ENCODE measurements at places on chromosomes 1 and 21. TPM values are rescaled to one million over a fixed set of nuclear protein-coding genes. Genes with fewer than 3 reads are reported as not detected.

- H3K4me1 ChIP-seq = no peaks in the 10 kb centered on the region
- no peaks in the 10 kb centered on the region for H3K36me3 ChIP-seq
- no peak overlapping the region for H3K4me3 ChIP-seq
- DNase-seq = no peak
Observed at GRCh38 chr1:29646161-29646775, 409.9 kb downstream of the PTPRU start.

DNA sequence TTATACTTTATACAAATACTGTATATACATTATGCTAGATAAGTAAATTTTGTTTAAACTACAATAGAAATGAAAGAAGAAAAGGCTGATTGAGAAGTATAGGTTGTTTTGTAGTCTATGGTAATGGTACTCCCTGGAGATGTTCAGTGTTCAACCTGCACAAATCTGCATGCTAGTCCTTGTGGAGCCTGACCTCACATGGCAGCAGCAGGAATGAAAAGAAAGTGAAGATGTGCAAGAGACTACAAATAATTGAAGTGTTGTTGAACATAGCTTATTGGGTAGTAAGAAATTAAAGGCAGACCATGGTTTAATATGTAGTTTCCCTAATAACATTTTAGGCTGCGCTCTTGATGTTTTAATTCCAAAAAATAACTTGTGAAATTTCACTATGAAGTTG is 201.2 kb downstream of the TGFB2 start:
- no peaks in the 10 kb centered on the region for H3K4me1 ChIP-seq
- no peaks in the 10 kb centered on the region for H3K36me3 ChIP-seq
- H3K27me3 ChIP-seq = no peaks in the 10 kb centered on the region
- H3K4me3 ChIP-seq = no peak overlapping the region

DNA sequence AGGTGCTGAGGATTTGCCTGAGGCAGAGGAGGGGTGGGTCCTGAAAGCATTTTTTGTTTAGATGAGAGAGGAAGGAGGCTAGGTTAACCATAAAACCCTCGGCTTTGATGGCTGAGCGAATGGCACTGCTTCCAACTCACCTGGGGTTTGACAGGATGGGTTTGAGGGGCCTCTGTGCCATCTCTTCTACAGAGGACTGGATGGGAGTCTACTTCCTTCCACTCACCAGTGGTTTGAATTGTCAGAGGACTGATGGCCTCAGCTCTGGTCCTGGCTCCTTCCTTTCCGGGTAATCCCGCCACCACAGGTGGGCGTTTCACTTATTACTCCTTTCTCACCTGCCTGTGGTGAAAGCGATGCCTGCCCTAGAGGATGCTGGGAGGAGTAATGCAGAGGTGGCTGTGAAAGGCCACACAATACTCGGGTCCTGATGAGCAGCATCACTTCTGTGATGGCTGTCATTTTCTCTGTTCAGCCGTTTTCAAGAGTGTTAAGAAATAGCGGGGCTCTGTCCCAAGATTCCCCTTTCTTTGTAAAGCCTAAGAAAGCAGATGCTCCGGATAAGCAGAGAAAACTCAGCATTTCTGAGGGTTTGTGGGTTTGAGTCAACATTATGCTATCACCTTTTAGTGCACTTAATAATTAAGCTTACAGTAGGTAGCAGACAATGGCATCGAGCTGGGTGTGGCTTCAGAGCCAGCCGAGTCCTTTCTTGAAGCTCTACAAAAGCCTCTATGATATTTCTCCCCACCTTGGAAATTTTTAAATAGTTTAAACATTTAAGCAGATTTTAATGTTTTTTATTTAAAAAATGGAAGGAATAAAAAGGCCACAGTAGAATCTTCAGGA is 220.7 kb downstream of the HLX start:
- peaks cover 5% of the 10 kb centered on the region for H3K4me1 ChIP-seq
- no peak overlapping the region for H3K27ac ChIP-seq
- no peaks in the 10 kb centered on the region for H3K27me3 ChIP-seq
- no peaks in the 10 kb centered on the region for H3K36me3 ChIP-seq
- H3K4me3 ChIP-seq = no peak overlapping the region

DNA sequence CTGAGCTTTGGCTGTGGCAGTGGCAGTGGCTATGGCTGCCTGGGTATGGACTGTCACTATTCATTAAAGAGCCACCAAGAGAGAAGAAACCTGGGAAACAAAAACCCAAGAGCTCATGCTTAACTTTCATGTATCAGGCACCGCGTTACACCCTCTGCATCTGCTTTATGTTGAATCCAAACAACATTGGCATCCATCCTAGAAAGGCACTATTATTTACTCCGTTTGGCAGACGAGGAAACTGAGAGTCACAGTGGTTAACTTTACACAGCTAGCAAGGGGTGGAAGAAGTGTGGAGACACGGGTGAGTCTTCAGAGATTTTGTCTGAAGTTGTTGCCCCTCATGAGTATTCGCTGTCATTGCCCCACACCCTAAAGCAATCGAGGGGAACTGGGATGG is 63.8 kb downstream of the PLXNA2 start:
- H3K4me1 ChIP-seq = peaks cover 62% of the 10 kb centered on the region
- no peak overlapping the region for H3K27ac ChIP-seq
- no peak for DNase-seq
- H3K4me3 ChIP-seq = no peak overlapping the region
- no peaks in the 10 kb centered on the region for H3K27me3 ChIP-seq

- H3K4me1 ChIP-seq = peaks cover 36% of the 10 kb centered on the region
- H3K4me3 ChIP-seq = no peak overlapping the region
- H3K36me3 ChIP-seq = no peaks in the 10 kb centered on the region
- no peak for DNase-seq
- H3K27me3 ChIP-seq = no peaks in the 10 kb centered on the region
Observed at GRCh38 chr1:27157194-27157593, 2.3 kb upstream of the SLC9A1 start.

DNA sequence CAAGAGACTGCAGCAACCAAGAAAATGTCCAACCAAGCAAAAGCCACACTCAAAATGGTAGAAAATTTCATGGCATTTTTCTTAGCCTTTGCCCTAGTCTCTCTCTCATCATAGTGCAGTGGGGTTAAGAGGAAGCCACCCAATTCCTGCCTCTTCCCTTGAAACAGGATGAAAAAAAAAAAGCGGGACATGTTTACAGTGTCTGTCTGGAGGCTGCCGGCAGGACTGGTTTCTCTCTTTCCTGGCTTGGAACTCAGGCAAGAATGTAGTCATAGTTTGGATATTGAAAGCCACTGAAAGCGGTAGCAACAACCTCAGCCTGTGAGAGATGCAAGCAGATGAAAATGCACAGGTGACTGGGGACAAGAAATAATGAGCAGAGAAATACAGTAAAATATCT is 13.3 kb upstream of the TNFSF18 start:
- peaks cover 8% of the 10 kb centered on the region for H3K4me1 ChIP-seq
- no peaks in the 10 kb centered on the region for H3K27me3 ChIP-seq
- H3K4me3 ChIP-seq = no peak overlapping the region

- H3K36me3 ChIP-seq = no peaks in the 10 kb centered on the region
- no peak overlapping the region for H3K4me3 ChIP-seq
- H3K27ac ChIP-seq = no peak overlapping the region
Observed at GRCh38 chr21:45370575-45370974, 34.4 kb upstream of the COL18A1 start.

DNA sequence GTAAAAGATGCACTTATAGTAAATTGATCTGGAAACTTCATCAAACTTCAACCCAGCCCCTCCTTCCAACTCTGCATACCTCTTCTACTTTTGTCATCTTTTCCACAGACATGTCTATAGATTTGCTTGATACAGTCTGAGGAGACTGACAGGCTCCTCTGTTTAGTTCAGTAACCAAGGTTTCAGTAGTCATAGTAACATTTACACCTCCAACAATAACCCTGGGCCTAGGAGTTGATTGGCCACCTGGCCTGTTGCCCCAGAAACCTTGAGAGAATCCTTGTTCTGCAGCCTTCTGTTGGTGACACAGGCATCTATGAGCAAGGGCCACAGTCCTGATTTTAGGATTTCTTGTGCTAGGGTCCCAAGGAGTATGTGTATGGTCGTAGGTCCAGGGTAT is at the start of gene CFAP141:
CFAP141 (minus strand) TSS at position 138 of the 400 bp plus-strand sequence; CDS start at position 112, 26 bp downstream.
- no peak within 1 kb of the TSS for H3K4me3 ChIP-seq
- H3K27ac ChIP-seq = no peak within 1 kb of the TSS
- no peaks in the 10 kb centered on the region for H3K27me3 ChIP-seq
- peaks cover 58% of the 10 kb centered on the region for H3K36me3 ChIP-seq

GRCh38 chr1:13832100-13832499 is 132.1 kb downstream of the PRDM2 start:
- H3K27ac ChIP-seq = no peak overlapping the region
- H3K4me3 ChIP-seq = no peak overlapping the region
- no peaks in the 10 kb centered on the region for H3K27me3 ChIP-seq
- no peaks in the 10 kb centered on the region for H3K36me3 ChIP-seq

GRCh38 chr1:109985247-109986053 is 885 bp downstream of the AHCYL1 start:
- peak overlapping the region; percentile 91 for H3K4me3 ChIP-seq
- DNase-seq = no peak
- peaks cover 81% of the 10 kb centered on the region for H3K4me1 ChIP-seq
- H3K36me3 ChIP-seq = no peaks in the 10 kb centered on the region

DNA sequence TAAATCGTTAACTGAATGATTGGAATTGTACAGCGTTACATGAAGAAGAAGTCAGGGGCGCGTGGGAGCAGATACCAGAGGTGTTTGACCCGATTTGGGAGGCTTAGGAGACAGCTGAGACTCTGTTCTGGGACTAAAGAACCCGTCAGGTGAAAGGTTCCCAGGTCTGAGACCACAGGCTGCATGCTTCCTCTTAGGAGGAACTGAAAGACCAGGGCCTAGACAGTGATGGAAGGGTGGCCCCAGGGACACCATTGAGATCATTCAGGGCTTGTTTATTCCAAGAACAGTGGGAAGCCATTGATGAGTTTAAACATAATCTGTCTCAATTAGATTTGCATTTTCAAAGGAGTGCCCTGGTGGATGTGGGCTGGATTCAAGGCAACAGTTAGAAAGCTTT is 904 bp downstream of the KLF17 start:
- H3K27ac ChIP-seq = no peak overlapping the region
- no peak overlapping the region for H3K4me3 ChIP-seq
- H3K36me3 ChIP-seq = no peaks in the 10 kb centered on the region
- H3K4me1 ChIP-seq = no peaks in the 10 kb centered on the region
- peaks cover 6% of the 10 kb centered on the region for H3K27me3 ChIP-seq
- DNase-seq = no peak

DNA sequence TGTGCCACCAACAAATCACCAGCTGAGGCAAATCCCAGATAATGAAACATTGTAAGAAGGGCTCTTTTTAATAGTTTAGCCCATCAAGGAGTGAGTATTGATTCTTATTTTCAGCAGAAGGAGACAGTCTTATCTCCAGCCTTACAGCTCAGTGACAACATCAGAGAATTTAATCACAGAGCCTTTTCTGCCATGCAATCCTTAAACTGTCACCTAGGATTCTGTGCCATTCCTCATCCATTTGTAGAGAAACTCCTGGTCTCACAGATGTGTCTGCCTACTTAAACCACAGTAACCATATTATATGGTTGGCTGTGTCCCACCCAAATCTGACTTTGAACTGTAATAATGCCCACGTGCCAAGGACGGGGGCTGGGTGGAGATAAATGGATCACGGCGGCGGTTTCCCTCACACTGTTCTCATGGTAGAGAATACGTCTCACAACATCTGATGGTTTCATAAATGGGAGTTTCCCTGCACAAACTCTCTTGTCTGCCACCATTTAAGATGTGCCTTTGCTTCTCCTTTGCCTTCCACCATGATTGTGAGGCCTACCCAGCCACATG is 217.7 kb downstream of the RERE start:
- H3K27ac ChIP-seq = no peak overlapping the region
- DNase-seq = no peak
- no peaks in the 10 kb centered on the region for H3K27me3 ChIP-seq

DNA sequence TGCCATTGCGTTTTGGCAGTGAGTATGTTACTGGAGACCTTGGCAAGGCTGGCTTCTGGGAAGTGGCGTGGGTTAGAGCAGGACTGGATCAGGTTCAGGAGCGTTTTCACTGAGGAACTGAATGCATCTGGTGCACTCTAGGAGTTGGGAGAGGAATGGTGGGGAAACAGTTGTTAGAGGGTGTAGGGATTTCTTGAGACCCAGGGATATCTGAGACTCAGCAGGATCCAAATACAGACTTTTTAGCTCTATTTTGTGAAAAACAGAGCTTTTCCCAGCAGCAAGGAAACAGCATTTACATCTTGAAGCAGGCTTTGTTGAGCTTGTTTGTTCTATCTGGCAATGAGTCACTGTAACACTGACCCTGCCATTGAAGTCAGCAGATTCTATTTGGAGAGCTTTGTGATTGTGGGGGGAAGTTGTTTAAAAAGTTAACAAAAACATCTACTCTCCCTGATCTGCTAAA is 56.9 kb upstream of the NRIP1 start:
- H3K27me3 ChIP-seq = no peaks in the 10 kb centered on the region
- H3K4me1 ChIP-seq = peaks cover 4% of the 10 kb centered on the region
- H3K27ac ChIP-seq = no peak overlapping the region
- H3K36me3 ChIP-seq = no peaks in the 10 kb centered on the region
- DNase-seq = no peak
- H3K4me3 ChIP-seq = no peak overlapping the region

GRCh38 chr21:46423546-46424038 is 35.1 kb upstream of the DIP2A start:
- H3K4me1 ChIP-seq = no peaks in the 10 kb centered on the region
- H3K27ac ChIP-seq = no peak overlapping the region
- H3K27me3 ChIP-seq = no peaks in the 10 kb centered on the region
- no peak for DNase-seq
- H3K36me3 ChIP-seq = peaks cover 79% of the 10 kb centered on the region
- H3K4me3 ChIP-seq = no peak overlapping the region

GRCh38 chr1:93703643-93704042 is 22.0 kb upstream of the BCAR3 start:
- no peaks in the 10 kb centered on the region for H3K27me3 ChIP-seq
- H3K4me3 ChIP-seq = no peak overlapping the region
- DNase-seq = no peak
- H3K36me3 ChIP-seq = no peaks in the 10 kb centered on the region
- H3K4me1 ChIP-seq = peaks cover 46% of the 10 kb centered on the region

DNA sequence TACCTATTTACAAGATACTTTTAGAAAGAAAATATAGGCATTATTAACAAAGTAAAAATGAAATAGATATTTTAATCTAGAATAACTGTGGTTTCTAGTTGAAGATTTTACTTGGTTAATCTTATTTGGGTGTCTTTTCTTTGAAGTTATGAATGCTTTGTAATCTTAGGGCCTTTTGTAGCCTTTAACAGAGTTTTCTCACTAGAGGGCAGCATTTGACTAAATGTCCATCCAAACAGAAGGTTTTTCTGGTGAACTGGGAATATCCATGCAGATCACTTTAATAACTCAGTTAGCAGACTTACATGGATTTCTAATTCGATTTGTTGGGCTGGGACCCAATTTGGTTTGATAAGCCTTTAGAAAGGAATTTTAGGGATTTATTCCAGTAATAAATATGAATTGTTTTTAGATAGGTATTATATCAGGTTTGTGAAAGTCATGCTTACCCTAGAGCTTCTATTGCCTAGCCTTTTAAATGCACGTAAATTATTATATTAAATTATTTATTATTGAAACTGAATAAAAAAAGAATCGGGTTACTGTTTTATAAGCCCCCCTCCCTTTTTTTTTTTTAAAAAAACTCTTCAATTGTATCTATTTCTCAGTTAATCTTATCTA is 119.7 kb downstream of the ZNF326 start:
- peaks cover 23% of the 10 kb centered on the region for H3K27me3 ChIP-seq
- no peak overlapping the region for H3K4me3 ChIP-seq
- H3K36me3 ChIP-seq = no peaks in the 10 kb centered on the region
- no peak for DNase-seq
- no peak overlapping the region for H3K27ac ChIP-seq
- no peaks in the 10 kb centered on the region for H3K4me1 ChIP-seq

Gene LRRC71
- total RNA-seq = not detected

Gene SLAMF8
- total RNA-seq = 3.6 TPM

Gene AGL
- total RNA-seq = 17.8 TPM

Gene DYNLT5
- total RNA-seq = not detected

Gene PRXL2B
- total RNA-seq = 16.3 TPM

Gene LCE2A
- 28.2 TPM for total RNA-seq

Gene GBP4
- 1.2 TPM for total RNA-seq

Gene CNN3
- total RNA-seq = 73.7 TPM

Gene OR2L8
- total RNA-seq = not detected

Gene NEK7
- total RNA-seq = 75.7 TPM
